ELR (cell line): ENCODE measurements at places on chromosomes 3 and 15.

- no peak for DNase-seq
Measured at GRCh38 chr3:37628711-37629301, 232.9 kb upstream of the CTDSPL start.

GRCh38 chr3:196997311-196997710 lies 28.7 kb upstream of the PIGZ start:
- no peak for DNase-seq

DNA sequence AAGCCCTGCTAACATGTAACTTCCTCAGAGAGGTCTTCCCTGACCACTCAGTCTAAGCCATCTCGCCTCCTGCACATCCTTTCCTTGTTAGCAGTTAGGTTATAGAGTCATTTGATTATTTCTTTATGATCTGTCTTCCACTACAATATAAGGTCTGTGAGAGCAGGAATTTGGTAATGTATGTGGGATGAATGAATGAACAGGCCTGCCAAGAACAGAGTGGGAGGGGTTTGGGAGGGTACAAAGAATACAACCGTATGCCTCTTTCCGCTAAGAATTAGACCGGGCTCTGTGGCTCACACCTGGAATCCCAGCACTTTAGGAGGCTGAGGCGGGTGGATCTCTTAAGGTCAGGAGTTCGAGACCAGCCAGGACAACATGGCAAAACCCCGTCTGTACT lies 32.4 kb upstream of the MYO1E start:
- no peak for DNase-seq

- DNase-seq, result peak; percentile 15
Measured at GRCh38 chr3:131277836-131278497, 103.6 kb upstream of the NUDT16 start.

DNA sequence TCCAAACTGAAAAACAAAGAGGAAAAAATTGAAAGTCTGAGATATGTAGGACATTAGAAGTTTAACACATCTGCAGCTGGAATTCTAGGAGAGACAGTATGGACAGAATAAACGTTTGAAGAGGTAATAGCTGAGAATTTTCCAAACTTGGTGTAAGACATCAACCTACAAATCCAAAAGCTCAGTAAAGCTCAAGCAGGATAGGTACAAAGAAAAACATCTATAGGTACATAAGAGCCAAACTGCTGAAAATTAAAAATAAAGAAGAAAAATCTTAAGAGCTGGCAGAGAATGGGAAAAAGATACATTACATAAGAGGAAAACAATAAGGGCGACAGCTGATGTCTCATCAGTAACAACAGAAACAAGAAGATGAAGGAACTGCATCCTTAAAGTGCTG lies 22.8 kb upstream of the C3orf22 start:
- no peak for DNase-seq

GRCh38 chr3:77039606-77040171 lies at the start of gene ROBO2:
TSS of gene ROBO2 (plus strand) at chr3:77040099. CDS start at chr3:77040786, 687 bp downstream.
- peak; percentile 27 for DNase-seq

- DNase-seq, result no peak
Measured at GRCh38 chr3:156558389-156558788, 3.5 kb upstream of the SSR3 start.

- no peak for DNase-seq
Measured at GRCh38 chr3:4757575-4758248, 221.5 kb upstream of the BHLHE40 start.

- no peak for DNase-seq
Measured at GRCh38 chr3:194908496-194908895, 222.8 kb downstream of the FAM43A start.

- no peak for DNase-seq
Measured at GRCh38 chr3:54888873-54889272, 39.0 kb downstream of the LRTM1 start.

- peak; percentile 21 for DNase-seq
Measured at GRCh38 chr3:50411229-50411628, 51.9 kb upstream of the TMEM115 start.

GRCh38 chr3:41290736-41291135 lies 91.4 kb downstream of the CTNNB1 start:
- DNase-seq, result no peak

DNA sequence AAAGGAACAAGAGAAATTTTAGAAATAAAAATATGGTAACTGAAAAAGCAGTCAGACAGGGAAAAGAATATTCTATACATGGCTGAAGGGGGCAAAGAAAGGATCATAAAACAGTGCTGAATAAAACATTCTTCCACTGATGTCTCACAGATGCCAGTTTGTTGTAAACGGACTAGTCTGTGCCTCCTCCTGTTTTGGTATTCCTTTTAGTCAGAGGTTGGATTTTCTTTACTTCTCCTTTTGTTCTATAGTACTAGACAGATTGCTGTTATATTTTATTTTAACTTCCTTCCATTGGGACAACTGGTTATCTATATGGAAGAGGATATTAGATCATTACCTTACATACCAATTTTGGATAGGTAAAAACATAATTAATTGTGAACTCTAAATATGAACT lies 16.0 kb upstream of the GNB5 start:
- no peak for DNase-seq

GRCh38 chr3:160720123-160720746 lies 35.8 kb upstream of the PPM1L start:
- DNase-seq, result peak; percentile 19

DNA sequence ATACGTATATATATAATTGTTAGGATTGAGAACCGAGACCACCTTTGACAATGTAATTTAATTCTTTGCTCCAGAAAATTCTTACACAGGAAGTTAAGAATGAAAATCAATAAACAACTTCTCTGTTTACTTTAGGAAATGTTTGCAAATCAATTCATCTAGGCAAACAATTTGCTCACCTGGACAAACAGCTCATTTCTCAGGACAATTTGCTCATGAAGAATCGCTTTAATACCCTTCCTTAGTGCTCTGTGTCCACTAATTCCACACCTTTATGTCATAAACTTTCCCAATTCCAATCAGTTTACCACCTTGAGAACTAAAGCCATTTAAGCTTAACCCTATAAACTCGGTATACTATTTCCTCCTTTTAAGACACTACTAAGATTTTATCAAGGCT lies 292.2 kb downstream of the BCHE start:
- no peak for DNase-seq

- no peak for DNase-seq
Measured at GRCh38 chr15:70060214-70060992, 37.3 kb downstream of the TLE3 start.

DNA sequence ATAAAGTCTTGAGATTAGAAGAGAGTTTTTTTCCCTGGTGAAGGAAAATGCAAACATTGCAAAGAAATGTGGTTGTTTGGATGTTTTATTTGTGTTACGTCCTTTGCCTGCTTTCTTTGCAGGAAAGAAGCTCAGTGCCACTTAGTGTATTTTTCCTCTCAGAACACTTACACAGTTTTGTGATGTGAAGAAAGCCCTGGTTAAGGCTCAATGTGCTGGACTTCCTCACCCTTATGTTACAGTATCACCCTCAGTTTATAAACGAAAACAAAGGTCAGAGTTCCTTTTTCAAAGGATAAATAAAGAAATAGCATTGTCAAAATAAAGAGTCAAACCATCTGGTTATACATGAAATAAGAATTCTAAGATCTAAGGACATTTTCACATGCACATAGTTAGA lies 45.9 kb downstream of the RNF13 start:
- DNase-seq, result no peak
